ENCODE measurements at places on chromosomes 4 and X. TPM values are rescaled to one million over a fixed set of nuclear protein-coding genes. Genes with fewer than 3 reads are reported as not detected.

Gene MMRN1
- total RNA-seq = 8.5 TPM

GRCh38 chrX:102599084-102599950 is at the start of gene ARMCX5:
Gene ARMCX5 (plus strand): TSS chrX:102599515. CDS start chrX:102602142, 2,627 bp downstream.
- DNase-seq = peak; percentile 77

GRCh38 chr4:94447754-94448411 is 3.9 kb upstream of the PDLIM5 start:
- DNase-seq = no peak

GRCh38 chr4:130077275-130077674 is 981.3 kb downstream of the C4orf33 start:
- no peak for DNase-seq

DNA sequence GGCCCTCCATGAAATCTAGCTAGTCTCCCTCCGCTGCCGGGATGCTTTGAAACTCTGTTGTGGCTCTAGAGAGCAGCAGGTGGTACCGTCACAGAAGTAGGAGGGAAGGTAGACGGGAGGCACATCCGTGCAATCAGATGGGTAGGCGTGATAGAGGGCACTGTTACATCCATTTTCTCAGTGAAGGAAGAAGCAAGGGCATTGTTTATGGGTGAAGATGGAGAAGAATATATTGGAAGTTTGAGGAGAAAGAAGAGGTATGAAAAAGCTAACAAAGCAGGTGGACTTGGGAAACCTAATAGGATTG is 1.3 kb downstream of the ANAPC4 start:
- no peak for DNase-seq

DNA sequence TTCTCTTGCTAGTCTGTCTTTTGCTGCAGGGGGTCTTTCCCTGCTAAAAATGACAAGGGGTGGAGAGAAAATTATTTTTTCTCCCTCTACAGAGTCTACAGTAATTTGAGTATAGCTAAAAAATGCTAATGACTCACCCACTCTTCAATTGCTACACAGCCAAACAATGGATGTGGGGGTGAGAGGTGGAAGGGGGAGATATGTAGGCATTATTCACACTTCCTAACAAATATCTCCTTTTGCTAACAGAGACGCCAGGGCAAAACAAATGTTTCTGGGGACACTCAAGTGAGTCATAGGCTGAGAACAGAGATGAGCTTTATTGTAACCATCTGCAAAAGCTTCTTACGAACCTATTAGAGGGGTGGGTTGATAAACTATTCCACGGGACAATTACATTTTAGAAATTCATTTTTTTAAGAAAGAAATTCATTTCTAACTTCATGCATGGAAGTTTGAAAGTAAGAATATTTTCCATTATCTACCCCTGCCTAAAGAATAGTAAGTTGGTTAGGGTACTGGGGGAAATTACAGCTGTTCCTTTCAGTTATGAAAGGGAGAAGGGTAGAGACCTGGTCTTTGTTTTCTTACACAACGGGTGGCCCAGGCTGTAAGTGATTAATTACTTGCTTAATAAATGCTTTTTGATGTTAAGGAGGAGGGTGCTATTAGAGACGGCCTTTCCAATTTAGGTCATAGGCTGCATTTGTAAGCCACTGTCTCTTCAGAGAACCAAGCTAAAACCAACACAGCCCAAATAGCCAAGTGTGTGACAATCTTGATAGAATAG is 12.8 kb downstream of the SCD5 start:
- DNase-seq = no peak
